Stimulated activated naive B cell treated with anti-CD40 and anti-IgM and Interleukin-4, amounts not matched to agents 10 μg/mL and 1 μg/mL and 100 μg/mL, for 72 hours (primary cell): ENCODE measurements at places on chromosomes 4 and X.

DNA sequence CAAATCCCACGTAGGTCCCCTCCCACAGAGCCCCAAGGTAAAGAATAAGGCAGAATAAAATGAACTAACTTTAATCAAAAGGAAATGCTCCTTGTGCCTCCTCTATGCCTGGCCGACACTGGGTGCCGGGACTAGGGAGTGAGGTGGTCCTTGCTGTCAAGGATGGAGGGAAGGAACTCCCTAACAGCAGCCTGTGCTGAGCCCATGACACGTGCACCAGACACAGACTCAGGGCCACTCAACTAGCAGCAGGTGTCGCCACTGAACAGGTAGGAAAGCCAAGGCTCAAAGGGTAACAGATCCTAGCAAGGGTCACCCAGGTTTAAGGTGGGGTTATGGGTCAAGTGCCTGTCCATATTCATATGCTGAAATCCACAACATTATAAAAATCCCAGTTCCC lies 29.2 kb downstream of the MSX1 start:
- no peak for DNase-seq

- peak; percentile 43 for DNase-seq
Measured at GRCh38 chr4:140851032-140851636, 94.9 kb upstream of the TBC1D9 start.

DNA sequence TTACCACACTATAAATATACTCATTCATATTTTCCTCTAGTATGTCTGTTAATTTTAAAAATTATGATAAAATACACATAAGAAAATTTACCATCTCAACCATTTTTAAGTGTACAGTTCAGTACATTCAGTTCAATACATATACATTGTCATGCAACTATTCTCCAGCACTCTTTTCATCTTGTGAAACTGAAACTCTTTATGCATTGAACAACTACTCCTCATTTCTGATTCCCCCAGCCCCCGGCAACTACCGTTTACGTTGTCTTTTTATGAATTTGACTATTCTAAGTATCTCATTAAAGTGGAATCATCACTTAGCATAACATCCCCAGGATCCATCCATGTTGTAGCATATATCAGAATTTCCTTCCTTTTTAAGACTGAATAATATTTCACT lies 8.7 kb downstream of the SMARCAD1 start:
- no peak for DNase-seq

DNA sequence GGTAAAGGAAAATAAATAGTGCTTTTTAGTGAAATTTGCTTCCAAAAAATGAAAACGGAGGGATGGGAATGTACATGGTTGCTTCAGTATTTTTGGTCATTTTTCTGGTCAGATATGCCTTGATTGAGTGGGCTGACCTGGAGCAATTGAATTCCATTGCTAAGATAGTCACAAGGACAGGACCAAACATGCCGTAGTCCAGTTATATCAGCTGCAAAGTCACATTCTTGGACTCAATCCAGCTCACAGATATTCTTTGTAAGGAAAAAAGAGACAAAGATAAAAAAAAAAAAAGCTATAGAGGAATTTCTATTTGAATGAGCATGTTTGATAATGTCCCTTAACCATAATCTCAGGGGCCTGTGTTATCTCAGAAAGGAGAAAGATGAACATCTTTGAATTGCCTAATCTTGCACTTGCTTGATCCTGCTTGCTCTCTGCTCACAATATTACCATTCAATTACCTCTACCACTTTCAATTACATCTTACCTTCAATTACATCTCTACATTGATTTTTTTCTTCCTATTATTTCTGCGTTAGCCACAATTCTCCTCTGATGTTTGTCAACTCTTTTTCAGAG lies 75.4 kb upstream of the PACRGL start:
- no peak for DNase-seq

- DNase-seq, result no peak
Measured at GRCh38 chr4:39808231-39808749, 110.4 kb downstream of the UBE2K start.

DNA sequence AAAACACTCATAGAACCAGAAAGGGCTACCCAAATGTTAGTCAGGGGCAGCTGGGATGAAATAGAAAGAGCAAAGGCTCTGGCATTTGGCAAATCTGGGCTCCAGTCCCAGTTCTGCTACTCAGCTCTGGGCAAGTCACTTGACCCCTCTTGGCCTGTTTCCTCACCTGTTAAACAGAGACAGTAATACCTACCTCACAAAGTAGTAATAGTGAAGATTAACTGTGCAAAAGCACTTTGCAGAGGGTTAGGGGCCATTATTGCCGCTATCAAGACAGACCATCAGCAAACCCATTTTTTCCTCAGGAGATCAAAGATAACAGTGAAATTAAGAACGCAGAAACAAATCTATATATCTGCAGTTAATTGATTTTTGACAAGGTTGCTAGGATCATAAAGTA lies 20.6 kb downstream of the ZBTB33 start:
- DNase-seq, result no peak

DNA sequence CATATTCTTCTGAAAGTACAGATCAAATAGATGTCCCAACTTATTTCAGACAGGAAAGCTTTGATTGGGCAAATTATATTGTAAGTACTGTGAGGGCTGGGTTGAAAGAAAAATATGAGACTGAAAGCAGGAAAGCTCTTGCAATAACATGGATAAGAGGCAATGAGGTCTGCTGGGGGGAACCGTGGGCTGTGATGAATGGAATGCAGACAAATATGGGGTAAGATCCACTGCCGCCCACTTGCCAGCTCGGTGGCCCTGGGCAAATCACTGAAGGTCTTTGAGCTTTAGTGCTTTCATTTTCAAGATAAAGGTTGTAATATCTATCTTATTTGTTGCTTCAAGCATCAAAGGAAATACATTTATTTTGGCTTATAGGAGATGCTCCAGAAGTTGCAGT lies 51.0 kb downstream of the AGA start:
- DNase-seq, result no peak

GRCh38 chrX:68868316-68868715 lies 39.5 kb downstream of the EFNB1 start:
- no peak for DNase-seq

DNA sequence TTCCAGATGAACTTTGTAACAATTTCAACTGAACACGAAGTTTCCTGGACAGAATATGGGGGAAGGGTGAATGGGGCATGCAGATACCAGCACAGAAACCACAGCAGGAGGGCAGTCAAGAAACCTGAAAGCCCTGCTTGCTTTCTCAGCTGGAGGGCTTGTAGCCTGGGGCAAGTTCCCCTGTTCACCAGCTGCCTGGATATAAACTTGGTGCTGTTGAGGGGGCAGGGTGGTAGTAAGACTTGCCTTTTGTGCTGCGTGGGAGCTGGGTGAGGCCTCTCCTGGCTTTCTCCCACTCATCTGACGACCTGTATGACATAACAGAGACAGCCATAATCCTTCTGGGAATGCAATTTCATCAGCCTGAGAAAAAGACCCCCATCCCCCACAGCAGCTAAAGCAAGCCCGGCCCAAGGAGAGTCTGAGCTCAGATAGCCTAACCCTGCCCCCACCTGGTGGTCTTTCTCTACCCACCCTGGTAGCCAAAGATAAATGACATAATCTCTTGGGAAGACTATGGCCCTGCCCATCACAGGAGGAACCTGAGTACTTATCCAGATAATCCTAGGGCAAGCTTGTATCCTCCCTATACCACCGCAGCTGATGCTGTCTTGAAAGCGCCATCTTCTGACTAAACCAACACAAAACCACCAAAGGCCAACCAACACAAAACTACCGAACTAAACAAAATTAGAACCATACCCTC lies 234.3 kb downstream of the LAS1L start:
- no peak for DNase-seq

GRCh38 chr4:40515398-40516293 lies 114.0 kb downstream of the RBM47 start:
- DNase-seq, result peak; percentile 82

DNA sequence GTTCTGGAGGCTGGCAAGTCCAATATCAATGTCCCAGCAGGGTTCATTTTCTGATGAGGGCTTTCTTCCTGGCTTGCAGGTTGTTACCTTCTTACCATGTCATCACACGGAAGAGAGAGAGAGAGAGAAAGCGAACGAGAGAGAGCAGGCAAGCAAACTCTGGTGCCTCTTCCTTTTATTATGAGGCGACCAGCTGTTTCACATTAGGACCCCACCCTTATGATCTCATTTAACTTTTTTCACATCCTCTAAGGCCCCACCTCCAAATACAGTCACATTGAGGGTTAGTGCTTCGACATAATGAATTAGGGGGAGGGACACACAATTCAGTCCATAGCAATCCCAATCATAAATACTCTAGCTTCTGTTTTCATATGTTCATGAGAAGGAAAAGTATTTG lies 10.6 kb upstream of the GPR174 start:
- DNase-seq, result no peak

GRCh38 chr4:40247350-40247749 lies 50.5 kb downstream of the RHOH start:
- no peak for DNase-seq

- DNase-seq, result no peak
Measured at GRCh38 chr4:147994076-147994475, 262.2 kb downstream of the ARHGAP10 start.

GRCh38 chr4:8205749-8206611 lies 6.9 kb downstream of the SH3TC1 start:
- no peak for DNase-seq

DNA sequence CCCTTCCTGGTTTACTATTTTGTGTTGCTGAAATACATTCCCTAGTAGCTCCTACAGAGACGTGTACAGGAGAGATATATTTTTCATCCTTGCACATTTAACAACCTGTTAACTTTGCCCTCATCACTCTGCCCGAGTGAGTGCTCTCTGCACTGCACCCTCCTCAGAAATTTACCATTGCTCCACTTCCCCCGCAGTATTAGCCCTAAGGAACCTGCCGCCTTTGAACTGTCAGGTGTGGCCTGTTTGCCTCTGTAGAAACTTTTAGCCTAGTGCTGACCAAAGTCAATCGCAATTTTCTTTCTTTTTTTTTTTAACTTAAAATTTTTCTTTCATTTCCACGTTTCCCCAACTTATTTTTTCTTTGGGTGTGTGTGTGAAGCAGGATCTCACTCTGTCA lies 46.6 kb upstream of the TBL1X start:
- no peak for DNase-seq

DNA sequence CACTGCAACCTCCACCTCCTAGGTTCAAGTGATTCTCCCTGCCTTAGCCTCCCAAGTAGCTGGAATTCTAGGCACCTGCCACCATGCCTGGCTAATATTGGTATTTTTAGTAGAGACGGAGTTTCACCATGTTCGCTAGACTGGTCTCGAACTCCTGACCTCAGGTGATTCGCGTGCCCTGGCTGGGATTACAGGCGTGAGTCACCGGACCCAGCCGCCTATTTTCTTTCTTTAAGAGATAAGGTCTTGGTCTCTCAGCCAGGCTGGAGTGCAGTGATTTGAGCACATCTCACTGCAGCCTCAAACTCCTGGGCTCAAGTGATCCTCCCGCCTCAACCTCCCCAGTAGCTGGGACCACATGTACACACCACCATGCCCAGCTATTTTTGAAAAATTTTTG lies 166.5 kb downstream of the DHRSX start:
- DNase-seq, result no peak

DNA sequence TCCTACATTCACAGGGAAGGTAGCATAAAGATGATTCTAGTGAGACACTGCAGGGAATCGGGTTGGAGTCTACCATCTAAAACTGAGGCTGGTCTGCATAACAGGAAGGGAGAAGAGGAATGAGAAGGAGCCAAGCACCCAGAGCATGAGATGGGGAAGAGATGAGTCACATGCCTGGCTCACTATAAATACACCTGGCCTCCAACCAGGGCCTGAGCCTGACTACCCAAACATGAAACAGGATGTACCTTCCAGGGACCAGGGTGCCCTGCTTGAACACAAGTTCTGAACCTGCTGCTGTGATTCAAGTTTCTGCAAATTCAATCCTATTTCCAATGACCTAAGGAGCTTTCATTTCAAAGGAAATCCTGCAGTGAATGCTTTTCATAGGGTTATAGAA lies 24.9 kb downstream of the CD99L2 start:
- DNase-seq, result no peak

- no peak for DNase-seq
Measured at GRCh38 chrX:147779173-147779572, 132.5 kb upstream of the FMR1 start.
